ENCODE measurements at places on chromosomes 13 and 19.

DNA sequence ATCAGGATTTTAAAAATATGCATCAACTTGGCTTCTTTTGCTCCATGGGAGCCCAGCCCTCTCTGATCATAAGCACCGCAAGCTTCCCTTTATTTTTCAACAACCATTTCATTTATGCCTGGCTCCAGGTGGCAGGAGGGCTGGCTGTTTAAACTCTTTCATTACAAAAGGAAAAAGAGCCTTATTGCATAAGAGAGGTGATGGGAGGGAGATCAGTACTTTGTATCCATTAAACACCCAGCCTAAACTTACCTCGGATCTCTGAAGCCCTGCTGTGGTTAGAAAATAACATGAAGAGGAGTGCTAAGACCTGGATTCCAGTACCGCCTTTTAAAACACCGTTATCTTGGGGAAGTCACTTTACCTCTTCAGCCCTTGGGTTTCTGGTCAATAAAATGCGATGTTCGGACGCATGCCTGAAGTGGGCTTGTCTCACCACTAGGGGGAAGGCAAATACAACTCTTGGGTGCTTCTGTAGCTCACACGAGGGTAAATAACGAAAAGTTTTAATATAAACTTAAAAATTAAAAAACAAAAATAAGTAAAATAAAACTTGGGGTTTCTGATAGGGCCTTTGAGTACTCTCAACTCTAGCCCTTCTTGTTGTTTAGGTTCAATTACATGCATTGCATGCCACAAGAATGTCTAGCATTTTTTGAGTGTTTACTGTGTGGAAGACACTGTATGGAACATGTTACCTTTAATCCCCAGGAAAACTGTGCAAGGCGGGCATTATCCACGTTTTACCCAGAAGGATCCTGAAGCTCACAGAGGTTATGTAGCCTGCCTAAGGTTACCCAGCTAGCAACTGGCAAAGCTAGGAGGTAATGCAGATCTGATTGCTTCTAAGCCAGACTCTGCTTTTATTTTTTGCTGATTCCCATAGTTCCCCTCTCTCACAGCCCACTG lies 240.3 kb downstream of the LMO7 start:
- peak; percentile 31 for DNase-seq

- no peak for DNase-seq
These were observed 40.9 kb upstream of the UFM1 start for GRCh38 chr13:38308736-38309135.

DNA sequence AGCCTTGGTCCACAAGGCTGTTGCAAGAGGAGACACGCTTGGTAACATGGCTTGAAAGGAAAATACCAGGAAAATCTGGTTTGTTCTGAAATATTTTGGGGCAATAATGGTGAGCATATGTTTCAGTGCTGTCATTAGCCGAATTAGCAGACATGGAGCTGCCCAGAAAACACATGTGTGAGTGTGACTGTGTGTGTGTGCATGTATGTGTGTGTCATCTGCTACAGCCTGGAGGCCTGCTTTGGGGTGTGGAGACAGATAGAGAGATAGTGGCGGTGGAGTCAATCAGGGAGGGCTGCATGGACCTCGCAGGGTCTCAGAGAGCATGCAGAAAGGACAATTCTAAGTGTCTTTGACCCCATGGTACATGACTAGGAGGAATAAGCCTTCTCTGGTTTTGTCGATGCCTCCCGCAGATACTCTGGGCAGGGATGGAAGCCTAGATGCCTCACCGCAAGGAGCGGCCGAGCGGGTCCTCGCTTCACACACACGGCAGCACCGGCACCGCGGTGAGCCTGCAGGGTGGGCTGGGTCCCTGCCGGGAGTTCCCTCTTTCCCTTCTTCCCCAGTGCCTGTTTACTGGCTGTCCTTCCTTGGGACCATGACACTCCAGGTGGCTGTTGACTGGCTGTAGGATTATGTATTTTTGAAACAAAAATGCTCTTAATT lies 3.5 kb downstream of the KCTD15 start:
- no peak for DNase-seq

DNA sequence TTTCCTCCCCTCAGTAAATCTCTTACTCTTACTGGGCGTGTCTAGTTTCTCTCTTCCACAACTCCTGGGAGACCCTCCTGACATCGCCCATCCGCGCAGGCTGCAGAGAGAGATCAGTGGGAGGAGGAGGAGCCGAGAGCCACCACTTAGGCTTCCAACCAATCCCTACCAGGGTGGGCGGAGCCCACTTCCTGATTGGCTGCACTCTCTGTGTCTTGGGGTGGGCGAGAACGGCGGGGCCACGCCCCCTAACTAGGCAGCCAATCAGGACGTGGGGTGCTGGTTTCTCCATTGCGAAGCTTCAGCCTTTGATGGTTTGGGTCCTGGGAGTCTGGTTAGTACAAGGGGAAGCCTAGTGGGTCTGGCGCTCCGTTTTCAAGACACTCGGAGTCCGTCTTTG lies at the start of gene PMIS2:
Gene PMIS2, plus strand, starts transcription at position 326 of the 400 bp plus-strand sequence. CDS start 87 bp downstream, outside the sequence.
- no peak for DNase-seq

- no peak for DNase-seq
These were observed 13.6 kb downstream of the ZNF490 start for GRCh38 chr19:12596927-12597548.

DNA sequence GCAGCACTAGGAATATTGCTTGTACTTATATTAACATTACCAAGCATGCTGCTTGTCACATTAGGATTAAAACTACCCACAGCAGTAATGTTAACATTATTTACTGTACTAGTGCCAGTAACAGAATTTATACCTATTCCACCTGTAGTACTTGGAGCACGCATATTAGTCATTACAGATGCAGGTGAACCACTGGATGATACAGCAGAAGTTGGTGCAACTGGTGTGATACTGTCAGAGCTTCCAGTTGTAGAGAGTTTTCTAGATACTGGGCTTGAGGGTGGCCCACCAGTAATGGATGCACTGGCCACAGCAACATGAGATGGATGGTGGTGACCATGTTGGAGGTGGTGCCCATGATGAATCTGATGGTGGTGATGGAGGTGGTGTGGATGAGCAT lies 1.1 kb downstream of the TSC22D1 start:
- no peak for DNase-seq

DNA sequence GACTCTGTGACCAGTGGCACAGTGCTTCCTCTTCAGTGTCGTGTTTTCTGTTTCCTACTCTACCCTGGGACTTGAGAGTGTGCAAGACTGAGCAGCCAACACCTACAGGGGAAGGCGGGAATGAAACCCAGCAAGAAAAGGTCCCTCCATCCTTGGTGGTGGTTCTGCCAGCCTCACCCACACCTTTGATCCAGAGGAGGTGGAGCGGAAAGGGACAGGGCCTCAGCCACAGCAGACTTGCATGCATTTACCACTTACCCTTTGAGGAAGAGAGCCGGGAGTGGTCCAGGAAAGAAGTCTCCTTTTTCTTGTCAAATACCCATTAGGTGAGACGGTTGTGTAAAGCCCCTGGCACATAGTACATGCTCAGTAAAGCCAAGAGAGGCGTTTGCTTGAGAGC lies 164.8 kb upstream of the ZNF536 start:
- DNase-seq, result no peak

GRCh38 chr13:113949546-113949945 lies 24.3 kb downstream of the C13orf46 start:
- no peak for DNase-seq

DNA sequence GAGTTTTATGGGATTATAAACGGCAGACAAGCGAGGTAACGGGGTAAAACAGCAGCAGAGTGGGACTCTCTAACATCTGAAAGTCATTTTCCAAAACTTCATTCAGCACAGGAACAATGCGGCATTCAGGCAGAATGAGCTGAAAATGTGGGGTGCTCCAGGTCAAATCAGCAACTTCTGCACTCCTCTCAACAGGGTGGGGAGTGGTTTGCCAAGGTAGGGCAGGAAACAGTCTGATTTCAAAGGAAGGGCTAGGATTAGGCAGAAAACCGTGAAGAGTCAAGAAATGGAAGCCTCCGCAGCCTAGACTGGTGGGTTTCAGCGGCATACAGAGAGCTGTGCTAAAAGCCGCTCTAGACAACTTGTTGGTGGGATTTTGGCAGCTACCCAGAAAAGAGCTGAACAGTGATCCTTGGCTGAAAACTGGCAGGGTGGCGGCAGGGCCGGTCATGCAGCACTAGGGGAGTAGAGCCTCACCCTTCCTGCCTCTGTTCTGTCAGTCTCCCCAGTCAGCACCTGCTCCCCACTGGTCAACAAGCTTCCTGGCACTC lies 154.2 kb upstream of the KLF12 start:
- no peak for DNase-seq

- DNase-seq, result no peak
These were observed 68.8 kb upstream of the ZNF599 start for GRCh38 chr19:34841780-34842179.

DNA sequence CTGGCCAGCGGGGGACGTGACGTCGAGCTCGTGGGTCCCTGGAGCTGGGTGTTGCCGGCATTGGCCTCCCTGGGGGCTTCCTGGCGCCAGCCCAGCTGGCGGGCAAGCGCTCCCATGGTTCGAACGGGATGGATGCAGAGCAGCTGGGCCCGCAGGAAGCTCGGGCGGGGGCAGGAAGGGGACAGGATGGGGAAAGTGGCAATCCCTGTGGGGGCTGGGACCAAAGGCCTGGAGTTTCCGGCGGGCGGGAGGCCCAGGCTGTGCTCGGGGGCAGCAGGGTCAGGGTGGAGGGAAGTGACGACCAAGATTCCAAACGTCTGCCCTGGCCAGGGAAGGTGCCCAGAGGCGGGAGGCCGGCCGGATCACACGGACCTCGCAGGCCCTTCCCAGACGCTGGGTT lies 19.3 kb downstream of the PALM start:
- no peak for DNase-seq

DNA sequence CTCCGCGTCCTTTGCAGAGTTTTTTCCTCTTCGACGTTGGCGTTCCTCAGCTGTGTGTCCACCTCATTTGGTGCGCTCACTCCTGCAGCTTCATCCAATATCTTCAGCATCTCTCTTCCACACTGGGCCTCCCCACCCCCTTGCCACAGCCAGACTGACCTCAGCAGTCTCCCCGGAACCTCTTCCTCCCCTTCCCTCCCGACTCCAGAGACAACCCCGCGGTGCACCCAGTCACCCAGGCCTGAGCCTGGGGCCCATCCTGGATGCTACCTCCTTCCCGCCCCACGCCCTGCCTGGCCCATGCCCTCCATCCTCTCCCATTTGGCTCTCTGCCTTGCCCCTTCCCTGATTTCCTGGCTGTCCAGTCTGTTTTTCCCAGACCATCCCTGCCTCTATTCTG lies 8.1 kb upstream of the C5AR2 start:
- DNase-seq, result no peak

GRCh38 chr13:25136880-25137787 lies 35.0 kb downstream of the AMER2 start:
- no peak for DNase-seq

DNA sequence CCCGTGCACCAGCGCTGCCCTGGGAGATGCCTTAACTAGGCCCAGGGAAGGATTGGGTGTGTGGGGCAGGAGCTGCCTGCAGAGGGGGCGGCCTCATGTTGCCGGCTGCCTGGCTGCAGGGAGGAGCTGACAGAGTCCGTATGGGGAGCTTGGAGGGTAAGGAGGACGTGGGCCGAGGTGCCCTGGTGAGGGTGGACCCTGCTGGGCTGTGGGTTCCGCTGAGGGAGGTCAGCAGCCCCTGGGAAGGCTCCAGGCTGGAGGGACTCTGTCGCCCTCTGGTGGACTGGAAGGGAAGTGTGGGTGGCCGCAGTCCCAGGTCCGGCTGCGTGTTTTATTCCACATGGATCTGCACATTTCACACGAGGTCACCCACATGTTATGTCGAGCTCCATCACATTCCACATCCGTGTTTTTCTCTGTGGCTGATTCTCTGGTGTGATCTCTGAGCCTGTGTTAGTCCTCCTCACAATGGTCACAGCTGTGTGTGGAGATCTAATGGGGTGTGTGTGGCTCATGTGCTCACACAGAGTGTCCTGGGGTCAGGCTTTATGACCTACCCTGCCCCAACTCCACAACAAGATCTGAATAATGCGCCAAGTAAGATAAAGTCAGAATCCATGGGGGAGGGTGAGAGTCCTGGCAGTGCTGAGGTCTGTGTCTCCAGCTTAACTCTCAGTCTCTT lies 1.8 kb upstream of the CEACAM8 start:
- DNase-seq, result no peak

GRCh38 chr19:55678121-55678671 lies 3.2 kb downstream of the EPN1 start:
- no peak for DNase-seq

GRCh38 chr13:45331123-45331619 lies 9.8 kb downstream of the TPT1 start:
- peak; percentile 22 for DNase-seq

DNA sequence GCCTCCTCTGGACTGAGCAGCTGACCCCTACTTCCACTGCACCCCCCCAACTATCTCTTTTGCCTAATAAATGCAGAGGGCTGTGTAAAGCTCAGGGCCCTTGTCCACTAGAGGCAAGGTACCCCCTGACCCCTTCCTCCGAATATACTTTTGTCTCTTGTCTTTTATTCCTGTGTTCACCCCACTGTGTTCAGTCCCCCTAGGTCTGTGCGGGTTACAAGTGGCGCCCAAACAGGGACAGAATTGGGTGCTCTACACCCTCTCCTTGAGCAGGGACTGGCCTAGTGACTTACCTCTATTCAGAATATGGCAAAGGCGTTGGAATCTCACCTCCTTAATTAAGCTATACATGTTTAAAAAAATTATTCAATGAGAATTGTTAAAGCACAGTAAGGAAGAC lies 15.0 kb downstream of the ZNF350 start:
- no peak for DNase-seq

GRCh38 chr19:49430678-49431329 lies 5.6 kb downstream of the GFY start:
- no peak for DNase-seq

DNA sequence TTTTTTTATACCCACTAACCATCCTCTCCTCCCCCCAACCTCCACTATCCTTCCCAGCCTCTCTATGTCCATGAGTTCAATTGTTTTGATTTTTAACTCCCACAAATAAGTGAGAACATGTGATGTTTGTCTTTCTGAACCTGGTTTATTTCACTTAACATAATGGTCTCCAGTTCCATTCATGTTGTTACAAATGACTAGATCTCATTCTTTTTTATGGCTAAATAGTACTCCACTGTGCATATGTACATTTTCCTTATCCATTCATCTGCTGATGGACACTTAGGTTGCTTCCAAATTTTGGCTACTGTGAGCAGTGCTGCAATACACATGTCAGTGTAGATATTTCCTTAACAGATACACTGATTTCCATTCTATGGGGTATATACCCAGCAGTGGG lies 24.9 kb upstream of the ACP7 start:
- DNase-seq, result no peak

DNA sequence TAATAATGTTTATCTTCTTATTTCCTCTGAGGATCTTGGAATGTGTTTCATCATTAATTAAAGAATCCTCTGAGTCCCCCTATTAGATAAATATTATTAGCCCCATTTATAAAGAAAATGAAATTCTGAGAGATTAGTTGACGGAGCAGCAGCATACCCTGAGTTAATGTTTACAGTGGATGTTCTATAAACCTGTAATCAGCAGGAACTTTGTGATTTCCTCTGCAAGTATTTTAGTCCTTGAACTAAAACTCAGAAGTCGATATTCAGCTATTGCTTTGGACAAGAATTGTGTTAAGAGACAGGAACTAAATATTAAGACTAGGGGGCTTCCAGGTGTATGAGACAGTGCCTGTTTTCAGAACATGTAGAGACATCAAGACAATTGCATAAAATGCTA lies 243.3 kb downstream of the DCT start:
- DNase-seq, result no peak

GRCh38 chr13:24234200-24234915 lies 73.8 kb downstream of the SPATA13 start:
- no peak for DNase-seq

GRCh38 chr13:93004919-93005318 lies 221.7 kb upstream of the GPC6 start:
- no peak for DNase-seq

- no peak for DNase-seq
These were observed 17.6 kb downstream of the CEBPG start for GRCh38 chr19:33390908-33391630.

- DNase-seq, result no peak
These were observed 1.1 kb downstream of the GYS1 start for GRCh38 chr19:48991873-48992580.
